ENCODE measurements at places on chromosomes 3 and 15. TPM values are rescaled to one million over a fixed set of nuclear protein-coding genes. Genes with fewer than 3 reads are reported as not detected.

DNA sequence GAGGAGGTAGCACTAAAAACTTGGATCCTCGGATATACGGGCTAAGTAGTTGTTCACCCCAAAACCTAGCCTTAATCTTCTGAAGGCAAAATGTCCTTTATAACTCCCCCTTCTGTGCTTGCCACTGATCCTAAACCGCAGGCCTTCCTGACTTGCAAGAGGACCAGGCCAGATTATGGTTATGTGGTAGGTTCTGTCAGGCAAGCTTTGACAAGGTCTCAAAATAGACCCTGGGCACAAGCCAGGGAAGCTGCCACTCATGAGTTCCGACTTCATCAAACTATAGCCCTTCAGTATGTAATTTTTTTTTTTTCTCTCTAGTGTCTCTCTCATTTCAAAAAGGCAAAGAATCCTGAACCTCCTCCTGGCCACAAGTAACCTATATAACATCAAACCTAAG is 3.2 kb downstream of the LRRFIP2 start:
- H3K36me3 ChIP-seq, result peaks cover 16% of the 10 kb centered on the region
- peaks cover 65% of the 10 kb centered on the region for H3K4me1 ChIP-seq
- H3K4me3 ChIP-seq, result no peak overlapping the region
- no peaks in the 10 kb centered on the region for H3K27me3 ChIP-seq

DNA sequence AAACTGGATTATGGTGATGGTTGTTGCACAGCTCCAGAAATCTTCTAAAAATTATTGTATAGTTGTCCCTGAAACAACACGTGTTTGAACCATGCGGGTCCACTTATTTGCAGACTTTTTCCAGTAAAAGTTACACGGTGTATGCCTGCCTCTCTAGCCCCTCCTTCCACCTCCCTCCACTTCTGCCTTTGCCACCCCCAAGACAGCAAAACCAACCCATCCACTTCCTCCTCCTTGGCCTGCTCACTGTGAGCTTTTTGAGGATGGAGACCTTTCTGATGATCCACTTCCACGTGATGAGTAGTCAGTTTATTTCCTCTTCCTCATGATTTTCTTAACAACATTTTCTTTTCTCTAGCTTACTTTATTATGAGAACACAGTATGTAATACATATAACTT is 5.4 kb downstream of the CYFIP1 start:
- DNase-seq, result no peak
- peaks cover 15% of the 10 kb centered on the region for H3K4me1 ChIP-seq
- H3K36me3 ChIP-seq, result no peaks in the 10 kb centered on the region
- H3K27ac ChIP-seq, result no peak overlapping the region
- no peak overlapping the region for H3K4me3 ChIP-seq
- H3K27me3 ChIP-seq, result no peaks in the 10 kb centered on the region

DNA sequence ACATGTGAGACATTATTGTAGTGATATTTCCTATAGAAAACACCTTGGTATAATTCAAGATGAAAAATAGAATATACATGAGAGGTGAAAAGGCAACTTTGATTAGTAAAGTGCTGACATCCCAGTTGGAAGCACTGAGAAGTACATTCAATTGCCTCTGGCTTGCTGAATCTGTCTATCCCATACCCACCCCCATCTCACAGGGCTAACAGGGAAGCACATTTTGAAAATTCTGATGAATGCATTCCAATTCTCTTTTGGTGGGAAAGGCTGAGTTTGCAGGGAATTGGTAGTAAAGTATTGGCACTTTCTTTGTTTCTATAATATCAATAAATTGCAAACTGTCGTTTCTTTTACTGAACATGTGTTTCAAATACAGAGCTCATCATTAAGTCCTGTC is 122.9 kb downstream of the MBNL1 start:
- no peak for DNase-seq
- no peaks in the 10 kb centered on the region for H3K36me3 ChIP-seq
- peaks cover 100% of the 10 kb centered on the region for H3K4me1 ChIP-seq
- H3K27me3 ChIP-seq, result no peaks in the 10 kb centered on the region

DNA sequence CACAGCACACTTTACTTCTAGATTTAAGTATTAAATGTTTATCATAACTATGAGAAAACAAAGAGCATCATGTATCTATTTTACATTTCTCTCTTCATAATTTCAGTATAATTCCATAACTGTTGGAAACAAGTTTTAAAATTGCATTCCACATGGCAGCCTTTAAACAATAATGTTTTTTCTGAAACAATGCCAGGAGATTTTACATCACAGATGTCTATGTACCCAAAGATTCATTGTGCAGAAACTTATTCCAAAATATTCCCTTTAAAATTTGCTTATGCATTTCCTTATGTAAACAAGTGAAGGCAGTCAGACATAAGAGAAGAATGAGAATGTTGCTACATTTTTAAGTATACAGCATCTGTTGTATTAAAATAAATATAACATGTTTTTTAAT is 324.9 kb upstream of the COL8A1 start:
- no peaks in the 10 kb centered on the region for H3K27me3 ChIP-seq
- H3K4me1 ChIP-seq, result no peaks in the 10 kb centered on the region
- H3K27ac ChIP-seq, result no peak overlapping the region
- DNase-seq, result no peak
- no peaks in the 10 kb centered on the region for H3K36me3 ChIP-seq
- H3K4me3 ChIP-seq, result no peak overlapping the region

DNA sequence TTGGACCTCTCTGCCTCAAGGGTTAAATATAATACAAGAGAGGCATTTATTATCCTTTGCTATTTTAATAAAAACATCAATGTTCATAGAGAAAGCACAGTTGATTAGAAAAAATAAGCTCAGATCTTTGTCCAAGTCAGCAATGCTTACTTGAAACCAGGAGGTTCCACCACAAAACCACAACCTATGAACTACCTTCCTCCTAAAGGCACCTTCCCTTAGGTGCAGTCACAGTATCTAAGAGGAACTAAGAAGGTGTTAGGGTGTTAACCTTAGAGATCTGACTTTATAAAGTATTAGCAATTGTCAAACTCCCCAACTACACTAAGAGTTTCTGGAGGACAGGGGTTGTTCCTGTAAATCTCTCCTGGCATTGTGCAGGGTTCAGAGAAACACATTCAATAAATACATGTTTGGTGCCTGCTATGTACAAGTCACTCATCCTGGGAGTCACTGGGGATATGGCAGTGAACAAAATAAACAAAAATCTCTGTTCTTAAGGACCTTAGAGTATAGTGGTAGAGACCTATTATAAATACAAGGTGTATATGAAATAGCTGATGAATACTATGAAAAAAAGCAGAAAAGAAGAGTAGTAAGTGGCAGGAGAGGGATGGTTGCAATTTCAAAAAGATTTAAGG is 208.6 kb downstream of the NFKBIZ start:
- H3K27me3 ChIP-seq, result no peaks in the 10 kb centered on the region
- H3K4me3 ChIP-seq, result no peak overlapping the region
- peaks cover 14% of the 10 kb centered on the region for H3K4me1 ChIP-seq
- H3K36me3 ChIP-seq, result no peaks in the 10 kb centered on the region

DNA sequence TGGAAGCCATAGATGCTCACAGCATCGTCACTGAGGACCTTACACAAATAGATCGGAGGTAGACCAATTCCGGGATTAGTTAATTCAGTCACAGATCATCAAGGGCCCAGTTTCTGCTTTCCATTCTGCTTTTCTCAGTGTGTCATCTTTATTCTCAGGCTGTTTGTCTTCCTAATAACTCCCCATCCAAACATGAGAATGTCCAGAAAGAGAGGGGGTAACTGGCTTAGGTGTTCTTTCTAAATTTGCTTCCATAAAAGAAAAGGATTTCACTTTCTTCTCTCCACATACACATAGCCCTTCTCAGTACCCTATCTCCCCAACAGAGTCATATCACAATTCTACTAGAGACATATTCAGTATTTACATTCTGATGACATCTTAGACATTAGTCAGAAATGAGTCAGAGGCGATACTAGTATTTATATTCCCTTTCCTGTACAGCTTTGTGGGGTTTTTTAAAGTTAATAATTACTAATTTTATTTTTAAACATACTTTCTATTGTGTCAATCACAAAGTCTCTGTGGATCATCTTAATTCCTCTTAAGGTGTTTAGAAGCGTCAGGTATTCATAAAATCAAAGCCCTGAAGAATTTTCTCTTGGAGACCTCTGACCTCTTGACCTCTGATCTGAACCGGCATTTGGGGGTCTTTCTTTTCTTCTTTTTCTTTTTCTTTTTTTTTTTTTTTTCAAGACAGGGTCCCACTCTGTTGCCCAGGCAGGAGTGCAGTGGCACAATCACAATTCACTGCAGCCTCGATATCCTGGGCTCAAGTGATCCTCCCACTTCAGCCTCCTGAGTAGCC is 24.3 kb upstream of the IL12A start:
- H3K27me3 ChIP-seq, result no peaks in the 10 kb centered on the region
- no peaks in the 10 kb centered on the region for H3K4me1 ChIP-seq
- no peak overlapping the region for H3K27ac ChIP-seq
- no peaks in the 10 kb centered on the region for H3K36me3 ChIP-seq
- DNase-seq, result peak; percentile 42
- no peak overlapping the region for H3K4me3 ChIP-seq

GRCh38 chr3:143123353-143123984 is 3.9 kb downstream of the CHST2 start:
- peaks cover 29% of the 10 kb centered on the region for H3K4me1 ChIP-seq
- DNase-seq, result no peak

DNA sequence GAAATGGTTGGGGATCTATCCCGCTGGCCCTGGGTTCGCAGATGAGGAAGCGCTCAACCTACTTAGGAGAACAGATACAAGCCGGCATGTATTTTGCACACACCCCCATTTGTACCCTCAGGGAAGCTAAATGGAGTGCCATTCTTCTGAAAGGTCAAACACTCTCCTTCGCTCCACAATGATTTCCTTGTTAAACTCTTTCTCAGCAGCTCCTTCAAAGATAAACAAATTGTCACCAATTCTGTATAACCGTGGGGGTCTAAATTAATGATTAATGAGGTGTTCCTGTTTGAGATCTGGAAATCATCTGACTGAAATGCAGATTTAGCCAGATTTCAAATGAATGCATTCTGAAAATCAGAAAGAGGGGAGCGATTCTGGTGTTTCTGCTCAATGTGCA is 124.0 kb downstream of the MEGF11 start:
- no peak overlapping the region for H3K27ac ChIP-seq
- H3K27me3 ChIP-seq, result peaks cover 44% of the 10 kb centered on the region
- H3K4me3 ChIP-seq, result no peak overlapping the region
- no peak for DNase-seq
- H3K36me3 ChIP-seq, result no peaks in the 10 kb centered on the region

GRCh38 chr3:11199902-11200845 is 45.9 kb downstream of the HRH1 start:
- peaks cover 19% of the 10 kb centered on the region for H3K4me1 ChIP-seq
- H3K27ac ChIP-seq, result no peak overlapping the region
- no peaks in the 10 kb centered on the region for H3K36me3 ChIP-seq
- H3K27me3 ChIP-seq, result no peaks in the 10 kb centered on the region

DNA sequence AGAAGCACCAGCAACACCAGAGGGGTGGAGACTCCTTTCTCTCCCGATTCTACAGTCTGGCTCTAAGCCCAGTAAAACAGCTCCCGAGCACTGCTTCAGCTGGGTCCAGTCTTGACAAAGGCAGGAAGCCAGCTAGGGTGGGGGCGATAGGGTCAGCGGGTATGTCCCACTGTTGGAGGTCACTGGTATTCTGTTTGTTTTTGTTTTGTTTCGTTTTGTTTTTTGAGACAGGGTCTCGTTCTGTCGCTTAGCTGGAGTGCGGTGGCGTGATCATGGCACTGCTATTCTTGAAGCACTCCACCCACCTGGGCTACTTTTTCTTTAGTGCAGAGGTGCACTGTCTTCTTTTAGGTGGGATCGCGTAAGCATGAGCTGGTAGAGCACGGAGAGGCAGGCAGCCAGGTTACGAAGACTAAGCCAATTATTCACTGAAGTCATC is 16.3 kb downstream of the GCSAM start:
- H3K4me1 ChIP-seq, result no peaks in the 10 kb centered on the region
- H3K36me3 ChIP-seq, result no peaks in the 10 kb centered on the region
- peak; percentile 55 for DNase-seq
- H3K27ac ChIP-seq, result no peak overlapping the region
- peak overlapping the region; percentile 17 for H3K4me3 ChIP-seq

- H3K27me3 ChIP-seq, result no peaks in the 10 kb centered on the region
- no peak for DNase-seq
- H3K36me3 ChIP-seq, result no peaks in the 10 kb centered on the region
- H3K27ac ChIP-seq, result no peak overlapping the region
Observed at GRCh38 chr3:62145086-62145757, 228.1 kb downstream of the FEZF2 start.

GRCh38 chr3:167467848-167468611 is 5.8 kb downstream of the SERPINI2 start:
- no peak overlapping the region for H3K27ac ChIP-seq
- no peak overlapping the region for H3K4me3 ChIP-seq
- H3K4me1 ChIP-seq, result no peaks in the 10 kb centered on the region
- H3K27me3 ChIP-seq, result no peaks in the 10 kb centered on the region

SLC51B gene
- not detected for total RNA-seq

PRR23C gene
- total RNA-seq, result not detected

ALCAM gene
- total RNA-seq, result 26.2 TPM

GREM1 gene
- total RNA-seq, result 42.0 TPM

GP9 gene
- total RNA-seq, result not detected
